ENCODE measurements at places on chromosomes 7 and 10.

- no peak for DNase-seq
These were observed 25.5 kb upstream of the RBM33 start for GRCh38 chr7:155618708-155619633.

- no peak for DNase-seq
These were observed 36.2 kb downstream of the NAMPT start for GRCh38 chr7:106248600-106248999.

- DNase-seq: peak; percentile 3
These were observed 6.2 kb downstream of the IL2RA start for GRCh38 chr10:6055929-6056328.

GRCh38 chr10:3907514-3907913 lies 122.5 kb upstream of the KLF6 start:
- DNase-seq: no peak

DNA sequence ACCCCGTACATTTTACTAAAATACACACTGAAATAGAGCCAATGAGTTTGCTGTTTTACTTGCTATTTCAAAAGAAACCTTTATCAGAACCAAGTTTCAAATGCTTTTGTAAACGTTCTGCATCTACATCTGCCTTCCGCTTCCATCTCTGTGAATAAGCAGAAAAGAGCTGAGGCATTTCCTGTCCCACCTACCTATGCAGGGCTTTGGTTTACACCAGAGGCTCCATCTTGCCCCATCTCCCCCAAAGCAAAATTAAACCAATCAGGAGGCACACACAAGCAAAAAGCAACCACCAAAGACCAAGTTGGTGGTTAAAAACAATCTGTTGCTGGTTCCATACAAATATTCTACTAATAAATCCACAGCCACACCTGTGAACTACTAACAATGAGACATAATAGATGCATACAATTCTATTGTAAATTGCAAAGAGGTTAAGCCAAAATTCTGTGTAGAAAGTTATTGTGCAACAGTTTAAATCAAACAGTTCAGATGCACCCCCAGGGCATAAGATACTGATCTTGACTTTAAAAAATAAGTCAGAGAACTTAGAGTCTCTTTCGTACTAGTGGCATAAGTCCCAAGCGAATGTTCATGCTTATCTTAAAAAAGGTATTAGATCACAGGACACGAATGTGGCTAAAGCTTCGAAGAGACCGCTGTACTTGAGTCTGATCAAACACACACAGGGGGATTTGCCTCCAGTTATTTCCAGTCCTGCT lies 83.9 kb downstream of the FGFR2 start:
- DNase-seq: no peak

- no peak for DNase-seq
These were observed 81.5 kb upstream of the AFAP1L2 start for GRCh38 chr10:114485696-114486400.

GRCh38 chr7:17355050-17355449 lies 56.6 kb downstream of the AHR start:
- no peak for DNase-seq

DNA sequence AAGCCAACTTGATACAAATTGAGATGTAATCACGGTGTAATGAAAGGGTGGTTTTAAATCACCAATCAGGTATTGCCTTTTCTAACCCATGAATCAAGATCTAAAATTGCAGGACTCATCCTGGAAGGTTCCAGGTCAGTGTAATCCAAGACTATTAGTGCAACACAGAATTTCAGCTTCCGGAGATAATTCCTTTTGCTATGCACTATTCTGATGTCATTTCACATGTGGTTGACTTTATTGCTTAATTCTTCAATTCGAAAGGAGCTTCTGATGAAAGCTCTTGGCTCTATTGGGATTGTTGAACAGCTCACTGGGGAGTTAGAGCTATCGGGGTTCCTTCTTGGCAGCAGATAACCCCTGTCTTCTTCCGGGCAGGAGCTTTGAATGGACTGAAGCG lies 147.4 kb upstream of the INSYN2A start:
- DNase-seq: no peak

DNA sequence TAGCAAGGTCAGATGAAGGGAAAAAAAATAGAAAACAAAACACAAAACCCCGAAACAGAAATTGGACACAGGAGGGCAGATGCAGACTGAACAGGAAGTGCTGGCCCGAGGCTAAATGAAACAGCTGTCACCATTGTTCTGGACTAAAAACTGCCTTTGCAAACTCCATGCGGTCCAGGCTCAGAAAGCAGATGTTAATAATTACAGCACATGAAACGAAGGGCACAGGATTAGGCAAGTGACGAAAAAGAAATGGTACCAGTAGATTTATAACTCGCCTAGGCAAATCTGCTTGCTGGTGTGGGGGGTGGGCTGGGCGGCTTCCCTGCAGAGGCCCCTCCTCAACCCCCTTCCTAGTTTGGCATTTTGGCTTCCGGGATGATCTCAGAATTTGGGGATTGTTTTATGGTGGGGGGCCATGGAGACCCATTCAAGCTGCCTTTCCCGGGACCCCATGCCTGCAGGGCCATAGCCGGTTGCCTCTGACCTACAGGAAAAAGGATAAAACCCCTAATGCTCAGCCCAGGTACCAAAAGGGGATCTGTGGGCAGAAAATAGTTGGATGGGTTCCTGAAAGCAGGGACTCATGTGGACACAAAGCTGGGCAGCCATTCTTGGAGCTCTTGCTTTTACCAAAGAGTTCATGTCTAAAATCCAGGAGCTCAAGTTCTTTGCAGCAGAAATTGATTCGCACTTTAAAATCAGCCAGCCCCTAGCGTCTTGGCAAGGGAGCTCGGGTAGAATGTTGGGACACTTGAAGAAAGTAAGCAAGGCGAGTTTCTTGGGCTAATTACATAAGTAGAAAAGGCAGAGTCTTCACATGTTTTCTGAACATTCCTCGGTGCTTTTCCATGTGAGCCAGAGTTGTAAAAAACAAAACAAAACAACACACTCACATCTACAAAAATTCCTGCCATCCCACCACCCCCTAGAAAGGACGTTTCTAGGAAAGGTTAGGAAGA lies 39.0 kb upstream of the EMX2 start:
- DNase-seq: no peak

DNA sequence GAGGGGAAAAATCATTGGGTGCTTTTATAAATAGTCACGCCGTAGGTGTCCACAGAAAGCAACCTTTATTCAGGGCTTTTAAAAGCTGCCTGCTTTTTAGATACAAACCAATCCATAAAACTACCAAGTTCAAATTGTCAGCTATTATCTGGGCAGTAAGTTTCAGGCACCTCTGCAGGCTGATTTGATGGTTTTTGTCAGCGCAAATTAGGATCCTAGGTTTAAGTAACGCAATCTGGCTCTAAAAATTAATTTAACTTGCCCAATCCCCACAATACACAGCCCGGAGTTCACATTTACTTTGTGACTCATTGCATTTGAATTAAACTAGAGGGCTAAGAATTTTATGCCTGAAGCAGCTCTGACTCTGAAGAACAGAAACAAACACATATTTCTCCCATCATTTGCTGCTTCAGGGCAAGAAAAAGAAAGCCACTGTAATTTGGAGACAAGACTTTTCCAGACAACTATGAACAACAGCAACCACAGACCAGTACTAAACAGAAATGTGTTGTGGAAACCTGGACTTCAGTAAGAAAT lies 43.3 kb downstream of the NRP1 start:
- DNase-seq: no peak

- DNase-seq: no peak
These were observed 46.9 kb upstream of the MXI1 start for GRCh38 chr10:110160522-110160921.

DNA sequence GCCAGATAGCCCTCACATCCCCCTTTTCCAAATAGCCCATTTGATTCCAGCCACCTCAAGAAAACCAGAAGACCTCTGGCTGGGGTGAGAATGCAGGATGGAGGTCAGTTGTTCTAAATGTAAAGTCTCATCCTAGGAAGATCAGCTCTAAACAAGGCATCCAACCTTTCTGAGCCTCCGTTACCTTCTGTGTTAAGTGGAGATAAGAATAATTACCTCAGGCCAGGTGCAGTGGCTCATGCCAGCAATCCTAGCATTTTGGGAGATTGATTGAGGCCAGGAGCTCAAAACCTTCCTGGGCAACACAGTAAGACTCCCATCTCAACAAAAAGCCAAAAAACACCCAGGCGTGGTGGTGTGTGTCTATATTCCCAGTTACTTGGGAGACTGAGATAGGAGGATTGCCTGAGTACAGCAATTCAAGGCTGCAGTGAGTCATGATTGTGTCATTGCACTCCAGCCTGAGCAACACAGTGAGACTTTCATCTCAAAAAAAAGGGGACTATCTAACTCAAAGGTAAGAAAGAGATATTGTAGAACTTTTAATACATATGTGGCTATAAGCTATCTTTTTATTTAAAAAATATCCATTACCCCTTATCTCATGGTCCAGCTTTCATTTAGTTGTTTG lies 43.5 kb downstream of the PRTFDC1 start:
- no peak for DNase-seq

- DNase-seq: no peak
These were observed 58.6 kb downstream of the PNLIPRP2 start for GRCh38 chr10:116679351-116679750.

DNA sequence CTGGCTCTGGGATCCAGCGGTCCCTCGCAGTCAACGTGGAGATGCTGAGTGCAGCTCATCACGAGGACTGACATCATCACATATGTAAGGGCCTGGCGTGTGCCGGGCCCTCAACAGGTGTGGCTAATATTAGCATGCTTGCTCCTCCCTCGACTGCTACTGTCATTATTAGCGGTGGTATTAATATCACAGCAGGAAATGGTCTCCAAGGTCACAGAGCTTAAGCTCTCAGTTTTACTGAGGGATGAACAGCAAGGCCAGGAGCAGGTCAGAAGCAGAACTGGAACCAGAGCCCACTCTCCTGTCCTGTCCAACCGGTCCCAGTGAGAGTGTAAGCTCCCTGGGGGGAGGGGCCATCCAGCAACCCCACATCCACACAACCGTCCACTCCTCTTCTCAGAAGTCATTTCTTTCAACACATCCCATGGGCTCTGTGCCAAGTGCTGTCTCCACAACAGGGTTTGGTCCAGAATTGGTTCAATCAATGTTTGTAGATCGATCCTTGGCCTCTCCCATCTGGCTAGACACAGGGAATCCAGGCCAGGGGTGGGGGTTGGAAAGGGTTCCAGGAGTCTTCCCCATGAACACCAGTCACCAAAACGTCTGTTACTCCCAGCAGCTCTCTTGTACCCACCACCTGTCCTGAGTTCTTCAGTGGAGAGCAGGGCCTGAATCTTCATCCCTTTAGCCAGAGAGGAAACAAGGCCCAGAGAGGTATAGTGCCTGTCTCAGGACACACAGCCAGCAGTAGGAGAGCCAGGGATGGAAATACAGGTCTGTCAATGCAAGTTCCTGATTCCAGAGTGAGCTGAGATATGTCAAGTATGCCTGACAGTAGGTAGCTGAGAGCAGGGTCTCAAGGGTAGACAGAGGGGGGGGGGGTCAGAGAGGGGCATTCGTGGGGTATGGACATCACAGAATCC lies 45.3 kb upstream of the ZMIZ1 start:
- no peak for DNase-seq

GRCh38 chr7:105060923-105061322 lies 46.9 kb downstream of the KMT2E start:
- no peak for DNase-seq

DNA sequence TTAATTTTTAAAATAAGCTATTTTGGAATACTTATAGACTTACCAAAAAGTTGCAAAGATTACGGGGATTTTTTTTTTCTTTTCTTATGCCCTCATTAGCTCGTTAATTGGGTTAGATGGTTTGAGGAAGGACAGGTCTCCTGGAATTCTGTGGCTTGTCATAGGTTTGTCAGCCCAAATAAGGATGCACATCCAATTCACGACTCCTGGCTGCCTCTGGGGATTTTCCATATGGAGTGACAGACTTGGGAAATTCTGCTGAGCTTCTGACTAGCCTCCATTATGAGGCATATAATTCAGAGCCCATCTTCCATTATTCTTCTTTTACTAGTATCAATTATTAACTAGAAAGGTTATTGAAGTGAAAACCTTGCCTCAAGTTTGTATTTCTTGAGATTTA lies 102.1 kb downstream of the AUTS2 start:
- DNase-seq: no peak

DNA sequence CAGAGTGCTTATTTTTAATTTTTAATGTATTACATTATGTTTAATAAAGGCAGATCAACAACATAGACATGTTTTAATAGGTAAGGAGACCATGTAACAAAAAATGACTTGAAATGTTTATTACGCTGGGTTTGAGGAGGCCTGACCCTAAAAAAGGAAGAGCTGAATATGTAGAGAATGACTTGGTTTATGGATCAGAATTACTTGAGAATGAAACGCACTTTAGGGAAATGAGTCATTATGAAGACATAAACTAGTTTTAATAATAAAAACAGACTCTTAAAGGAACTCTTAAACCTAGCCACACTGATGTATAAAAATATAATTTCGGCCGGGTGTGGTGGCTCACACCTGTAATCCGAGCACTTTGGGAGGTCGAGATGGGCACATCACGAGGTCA lies 56.5 kb downstream of the CTTNBP2 start:
- no peak for DNase-seq

DNA sequence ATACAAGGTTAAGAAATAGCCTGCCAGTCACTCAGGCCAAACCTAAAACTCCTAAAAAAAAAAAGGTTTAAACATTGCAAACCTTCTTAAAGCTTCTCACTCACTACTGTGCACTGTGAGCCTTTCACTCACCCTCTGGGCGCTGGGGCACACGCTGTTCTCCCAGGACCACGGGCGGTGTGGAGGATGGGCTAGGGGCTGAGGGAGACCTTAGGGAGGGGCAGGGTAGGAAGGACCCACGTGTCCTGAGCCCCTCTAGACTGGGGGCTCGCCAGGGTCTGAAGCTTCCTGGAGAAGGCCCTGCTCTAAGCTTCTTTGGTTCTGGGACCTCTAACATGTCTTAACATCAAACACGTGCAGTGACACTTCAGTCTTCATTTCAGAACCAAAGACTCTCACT lies 569.8 kb downstream of the DNAJB6 start:
- no peak for DNase-seq

- DNase-seq: peak; percentile 4
These were observed 745.1 kb upstream of the LRRTM3 start for GRCh38 chr10:66180581-66181318.

- DNase-seq: no peak
These were observed 21.2 kb downstream of the PRXL2A start for GRCh38 chr10:80429521-80429973.

DNA sequence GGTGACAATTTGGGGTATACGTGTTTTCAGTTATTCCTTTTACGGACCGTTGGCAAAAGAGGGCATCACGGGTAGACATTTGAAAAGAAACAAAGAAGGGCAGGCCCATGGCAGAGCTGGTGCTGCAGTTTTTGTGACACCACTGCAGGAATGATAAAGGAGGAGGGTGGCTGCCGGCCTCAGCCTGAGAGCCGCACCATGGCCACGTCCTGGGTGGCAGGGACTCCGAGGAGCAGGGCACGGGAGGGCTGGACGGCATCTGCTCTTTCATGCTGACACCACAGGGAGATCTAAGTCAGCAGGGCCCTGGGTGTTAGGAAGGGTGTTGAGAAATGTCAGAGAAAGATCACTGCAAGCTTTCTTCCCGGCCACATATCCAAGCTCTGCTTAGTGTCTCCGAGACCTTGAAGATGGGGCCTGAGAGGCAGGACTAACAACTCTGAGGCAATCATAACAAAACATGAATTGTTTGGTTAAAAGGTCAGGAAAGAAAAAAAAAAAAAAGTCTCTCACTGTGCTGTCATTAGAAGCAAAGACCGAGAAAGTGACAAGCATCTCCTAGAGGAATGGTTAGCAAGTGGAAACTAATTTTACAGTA lies 36.6 kb downstream of the INSYN2A start:
- DNase-seq: no peak
